ENCODE measurements at places on chromosomes 7 and 10.

DNA sequence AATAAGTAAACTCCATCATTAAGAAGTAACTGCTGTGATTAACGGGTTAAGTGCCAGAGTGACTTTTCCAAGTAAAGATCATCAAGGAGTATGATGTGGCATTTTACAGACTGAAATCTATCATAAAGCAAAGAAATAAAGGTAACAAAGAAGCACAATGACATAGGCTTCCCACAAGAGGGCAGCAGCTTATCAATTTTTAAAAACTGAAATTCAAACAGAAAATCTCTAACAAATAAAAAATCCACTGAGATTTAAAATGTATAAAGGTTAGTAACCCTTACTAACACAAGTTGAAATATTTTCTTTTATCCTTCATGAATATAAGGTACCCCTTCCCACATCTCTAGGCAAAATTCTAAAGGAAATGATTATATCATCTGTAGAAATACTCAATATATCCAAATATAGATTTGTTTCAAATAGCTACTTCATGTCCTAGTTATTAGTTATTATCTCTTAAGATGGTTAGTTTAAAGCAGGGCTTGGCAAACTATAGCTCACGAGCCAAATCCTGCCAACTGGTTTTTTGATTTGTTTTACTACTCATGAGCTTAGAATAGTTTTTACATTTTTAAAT is 29.2 kb downstream of the FAM3C start:
- DNase-seq, result peak; percentile 38

DNA sequence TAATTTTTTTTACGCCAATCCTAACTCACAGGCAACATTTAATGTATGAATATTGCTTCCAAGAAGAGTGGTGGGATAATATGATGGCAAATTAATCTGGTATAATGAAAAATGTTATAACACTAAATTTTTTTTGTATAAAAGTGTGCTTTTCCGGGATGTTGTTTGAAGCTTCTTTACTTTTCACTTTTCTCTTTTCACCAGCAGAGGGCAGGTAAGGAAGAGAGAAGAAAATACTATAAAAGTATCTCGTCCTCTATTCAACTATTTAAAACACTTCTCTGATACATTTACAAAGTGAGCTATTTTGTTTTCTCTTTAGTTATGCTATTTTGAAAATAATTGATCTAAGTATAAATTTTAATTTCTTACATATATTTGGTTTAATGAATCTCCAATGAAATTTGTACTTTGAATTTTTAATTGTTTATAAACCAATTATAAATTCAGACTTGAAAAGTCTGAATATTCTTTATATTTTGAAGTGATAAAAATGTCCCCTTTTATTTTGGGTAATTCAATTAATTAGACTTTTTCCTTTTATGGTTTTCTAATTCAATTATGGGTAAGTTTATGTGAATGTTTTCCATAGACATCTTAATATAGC is 20.7 kb upstream of the CFTR start:
- DNase-seq, result no peak

DNA sequence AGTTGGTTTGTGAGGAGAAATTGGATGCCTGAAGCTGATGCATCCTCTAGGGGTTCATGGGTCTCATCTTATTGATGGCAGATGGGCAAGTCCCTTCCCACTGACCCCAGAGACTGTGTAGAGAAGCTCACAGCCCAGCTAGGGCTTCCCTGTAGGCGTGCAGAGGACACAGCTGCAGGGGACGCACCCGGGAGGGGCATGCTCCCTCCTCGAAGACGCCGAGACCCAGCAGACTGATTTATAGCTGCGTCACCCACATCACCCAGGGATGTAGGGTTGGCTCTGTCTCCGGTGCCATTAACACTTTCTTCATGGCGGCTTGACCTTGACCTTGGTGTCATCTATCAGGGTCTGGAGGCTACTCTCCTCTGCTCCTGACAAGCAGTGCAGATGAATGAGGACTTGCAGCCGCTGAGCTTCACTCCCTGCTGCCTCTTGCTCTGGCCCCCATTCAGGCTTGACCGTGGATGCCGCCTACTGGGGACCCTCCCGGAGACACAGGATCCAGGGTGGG is 549.7 kb downstream of the TCERG1L start:
- no peak for DNase-seq

DNA sequence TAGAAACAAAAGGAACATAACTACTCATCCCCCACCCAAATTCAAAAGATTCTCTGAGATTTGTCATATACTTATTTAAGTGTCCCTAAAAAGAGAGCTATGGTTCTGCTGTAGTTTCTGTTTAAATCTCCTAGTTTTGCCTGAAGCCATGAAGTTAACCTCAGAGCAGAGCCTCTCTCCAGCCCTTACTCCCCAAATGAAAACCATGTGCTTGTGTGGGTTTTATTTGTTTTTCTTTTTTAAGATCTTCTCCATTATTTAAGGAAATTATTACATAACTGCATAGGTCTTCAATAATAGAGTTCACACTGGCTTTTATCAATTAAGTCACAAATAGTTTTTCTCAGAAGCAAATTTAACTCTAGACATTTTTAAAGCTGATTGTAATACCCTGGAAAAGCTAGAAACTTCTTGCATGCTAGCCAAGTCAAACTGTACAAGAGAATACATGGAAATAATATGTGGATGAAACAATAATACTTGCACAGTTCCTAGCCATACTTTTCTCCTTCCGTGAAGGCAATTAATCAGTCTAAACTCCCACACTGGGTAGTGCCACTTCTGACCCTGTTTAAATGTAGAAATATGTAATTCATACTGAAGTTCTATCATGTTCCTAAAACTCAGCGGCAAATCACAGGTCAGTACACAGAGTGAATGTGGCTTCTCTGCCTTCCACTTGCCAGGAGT is 579.7 kb downstream of the SUGCT start:
- DNase-seq, result no peak

DNA sequence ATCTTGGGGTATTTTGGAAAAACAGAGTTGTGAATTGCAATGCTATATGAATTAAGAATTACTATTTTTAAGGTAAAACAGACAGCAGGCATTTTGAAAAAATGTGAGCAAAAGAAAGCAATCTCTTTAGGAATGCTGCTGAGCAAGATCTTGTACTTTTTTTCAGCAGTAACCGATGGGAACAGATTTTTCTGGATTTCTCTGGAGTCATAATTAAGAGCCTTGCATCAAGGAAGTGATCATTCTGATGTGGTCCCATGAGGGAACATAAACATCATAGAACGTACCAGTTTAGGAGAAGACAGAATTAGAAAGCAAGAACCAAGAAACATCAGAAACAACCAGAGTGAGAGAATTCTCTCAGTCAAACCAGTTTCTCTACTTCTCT is 157.0 kb upstream of the AGR3 start:
- no peak for DNase-seq

DNA sequence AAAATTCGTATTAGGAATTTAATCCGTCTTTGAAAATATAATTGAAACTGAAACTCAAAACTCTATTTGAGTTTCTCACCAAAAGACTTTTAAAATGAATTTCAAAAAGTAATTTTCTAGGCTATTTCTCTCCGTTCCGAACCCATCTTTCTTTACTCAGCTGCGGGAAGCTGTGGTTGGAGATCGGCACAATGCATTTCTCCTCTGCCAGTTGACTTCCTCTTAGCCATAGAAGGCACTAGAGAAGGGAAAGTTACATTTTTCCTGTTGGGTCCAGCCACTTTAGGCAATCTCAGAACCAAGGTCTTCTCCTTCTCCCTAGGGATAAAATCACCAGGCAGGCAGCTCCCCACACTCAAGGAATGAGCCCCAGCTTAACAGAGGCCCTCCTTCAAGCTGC is 133.6 kb upstream of the COL1A2 start:
- no peak for DNase-seq

- no peak for DNase-seq
These were observed 39.7 kb downstream of the CADPS2 start for GRCh38 chr7:122846591-122846990.

DNA sequence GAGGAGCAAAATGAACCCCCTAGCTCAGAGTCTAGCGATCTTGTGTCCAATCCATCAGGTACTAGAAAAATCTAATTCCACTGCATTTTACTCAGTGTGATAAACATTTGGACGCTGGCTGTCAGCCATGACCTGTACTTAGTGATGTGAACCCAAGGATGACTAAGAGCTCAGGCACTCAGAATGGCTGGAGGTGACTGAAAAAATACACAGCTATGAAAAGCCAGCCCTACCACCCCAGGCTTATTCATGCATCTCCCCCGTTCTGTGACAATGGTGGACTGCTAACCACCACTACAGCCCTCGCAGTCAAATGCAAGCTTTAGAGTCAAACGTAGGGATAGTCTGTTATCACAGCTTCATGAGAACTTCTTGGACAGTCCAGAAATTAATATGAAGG is 14.9 kb downstream of the AFAP1L2 start:
- DNase-seq, result no peak

DNA sequence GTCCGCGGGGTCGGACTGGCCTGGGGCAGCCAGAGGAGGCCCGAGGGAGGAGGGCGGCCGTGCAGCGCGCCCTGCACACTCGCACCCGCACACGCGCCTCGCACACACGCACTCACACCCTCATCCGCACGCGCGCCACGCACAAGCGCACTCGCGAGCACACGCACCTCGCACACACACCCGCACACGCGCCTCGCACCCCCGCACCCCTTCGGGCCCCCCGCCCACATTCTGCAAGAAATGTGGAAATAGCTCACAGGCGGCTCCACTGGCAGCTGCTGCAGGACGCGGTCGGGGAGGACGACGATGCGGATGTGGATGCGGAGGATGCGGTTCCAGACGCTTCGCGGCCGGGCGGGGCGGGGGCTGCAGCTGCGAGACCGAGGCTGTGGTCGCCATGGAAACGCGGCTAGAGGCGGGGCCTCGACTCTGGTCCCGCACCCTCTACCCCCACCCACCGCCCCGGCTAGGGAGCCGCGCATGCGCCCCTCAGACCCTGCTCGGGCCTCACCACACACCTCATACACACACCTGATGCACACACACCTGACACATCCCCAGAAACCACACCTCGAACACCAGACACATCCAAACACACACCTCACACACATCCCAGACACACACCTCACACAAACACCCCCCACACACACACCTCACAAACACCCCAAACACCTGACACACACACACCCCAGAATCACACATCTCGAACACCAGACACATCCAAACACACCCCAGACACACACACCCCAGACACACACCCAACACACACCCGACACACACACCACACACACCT is at the start of gene CALY:
Gene CALY, minus strand, starts transcription at position 320 of the 793 bp plus-strand sequence. CDS start 7,907 bp downstream, outside the sequence.
- no peak for DNase-seq

DNA sequence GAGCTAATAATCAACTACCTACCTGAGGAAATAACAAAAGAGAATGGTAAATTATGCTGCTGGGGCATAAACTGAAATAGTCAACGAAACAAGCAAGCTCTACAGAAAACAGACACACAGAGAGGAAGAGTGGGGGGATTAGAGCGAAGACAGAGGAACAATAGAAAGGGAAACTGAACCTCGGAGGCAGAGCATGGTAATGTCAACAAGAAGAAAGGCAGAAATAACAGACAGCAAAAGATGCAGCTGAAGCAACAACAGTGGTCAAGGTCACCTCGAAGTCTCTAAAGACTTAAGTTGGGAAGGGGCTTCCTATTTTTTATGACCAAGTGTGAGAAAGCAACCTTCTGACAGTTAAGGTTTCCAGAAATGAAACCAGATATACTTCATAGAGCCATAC is 177.0 kb downstream of the ZNF438 start:
- DNase-seq, result no peak

GRCh38 chr10:3502673-3503072 is 282.3 kb downstream of the KLF6 start:
- DNase-seq, result no peak

DNA sequence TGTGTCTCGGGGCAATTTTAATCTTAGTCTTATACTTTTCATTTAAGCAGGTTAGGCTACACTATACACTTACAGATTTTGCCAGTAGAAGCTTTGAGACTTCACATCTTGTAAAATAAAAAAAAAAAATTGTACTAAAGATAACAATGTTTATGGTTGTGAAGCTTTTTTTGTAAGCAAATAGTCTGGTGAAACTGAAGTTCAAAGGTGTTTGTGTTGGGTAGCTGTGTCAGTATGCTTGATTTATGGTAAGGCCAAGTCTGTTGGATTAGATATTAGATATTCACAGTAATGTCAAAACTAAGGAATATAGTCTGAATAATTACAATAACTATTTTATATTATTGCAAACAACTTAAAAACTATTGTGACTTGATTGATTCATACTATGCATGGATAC is 31.0 kb upstream of the PRSS1 start:
- DNase-seq, result no peak

DNA sequence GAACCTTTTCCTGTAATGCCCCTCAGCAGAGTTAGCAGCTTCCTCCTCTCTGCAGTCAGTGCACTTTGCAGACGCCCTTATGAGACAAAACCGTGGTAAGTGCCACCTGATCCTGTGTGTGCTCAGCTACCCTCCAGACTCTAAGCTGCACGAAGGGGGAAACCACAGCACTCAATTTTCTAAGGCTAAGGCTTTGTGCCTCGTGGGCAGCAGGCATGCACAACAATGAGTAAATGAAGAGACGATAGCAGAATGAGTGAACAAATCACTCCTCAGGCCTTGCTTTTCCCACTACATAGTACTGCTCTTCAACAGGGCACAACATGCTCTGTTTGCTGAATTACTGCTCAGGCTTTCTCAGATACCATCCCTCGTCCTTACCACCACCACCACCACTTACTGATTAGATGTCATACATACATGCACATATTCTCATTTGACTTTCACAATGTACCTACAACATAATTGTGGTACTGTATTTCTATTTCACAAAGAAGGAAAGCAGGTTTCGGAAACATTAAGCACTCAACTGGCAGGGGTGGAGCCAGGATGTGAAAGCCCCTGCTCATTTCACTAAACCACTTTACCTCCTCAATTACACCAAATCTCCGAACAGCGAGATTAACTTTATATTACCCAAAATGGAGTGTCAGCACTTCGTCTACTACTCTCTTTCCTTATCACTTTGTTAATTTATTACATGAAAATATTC is 85.4 kb downstream of the ICA1 start:
- DNase-seq, result peak; percentile 80

DNA sequence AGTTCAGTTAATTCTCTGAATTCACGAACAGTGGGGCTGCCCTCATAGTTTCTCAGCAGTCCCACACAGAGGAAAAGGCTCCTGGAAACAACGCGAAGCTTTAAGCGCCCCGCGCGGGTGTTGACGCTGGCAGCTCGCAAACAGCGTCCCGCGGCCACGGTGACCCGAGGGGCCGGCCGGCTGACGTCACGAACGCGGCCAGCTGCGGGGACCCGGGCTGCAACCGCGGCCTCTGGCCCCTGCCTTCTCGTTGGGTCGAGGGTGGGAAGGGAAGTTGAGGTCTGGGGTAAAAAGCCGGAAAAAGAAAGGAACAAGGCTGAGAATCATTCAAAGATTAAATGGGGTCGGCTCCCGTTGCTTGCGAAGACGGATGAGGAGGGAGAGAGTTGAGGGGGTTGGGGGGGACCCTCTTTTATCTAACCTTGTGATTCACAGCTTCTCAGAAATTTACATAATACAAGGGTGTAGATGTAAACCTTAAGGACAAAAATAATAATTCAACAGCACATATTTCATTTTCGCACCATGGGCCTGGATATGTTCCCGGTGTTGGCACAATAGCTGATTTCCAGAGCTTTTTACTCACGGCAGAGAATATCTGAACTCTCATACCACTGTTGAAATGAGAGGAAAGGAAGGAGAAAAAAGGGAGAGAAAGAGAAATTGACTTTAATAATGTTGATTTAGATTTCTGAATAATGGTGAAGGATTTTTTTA is 7.3 kb upstream of the FEZF1 start:
- no peak for DNase-seq

Measured in thymus (tissue), 14 donors.